Caco-2 (cell line): ENCODE measurements at places on chromosomes 12 and 14. TPM values are rescaled to one million over a fixed set of nuclear protein-coding genes. Genes with fewer than 3 reads are reported as not detected.

DNA sequence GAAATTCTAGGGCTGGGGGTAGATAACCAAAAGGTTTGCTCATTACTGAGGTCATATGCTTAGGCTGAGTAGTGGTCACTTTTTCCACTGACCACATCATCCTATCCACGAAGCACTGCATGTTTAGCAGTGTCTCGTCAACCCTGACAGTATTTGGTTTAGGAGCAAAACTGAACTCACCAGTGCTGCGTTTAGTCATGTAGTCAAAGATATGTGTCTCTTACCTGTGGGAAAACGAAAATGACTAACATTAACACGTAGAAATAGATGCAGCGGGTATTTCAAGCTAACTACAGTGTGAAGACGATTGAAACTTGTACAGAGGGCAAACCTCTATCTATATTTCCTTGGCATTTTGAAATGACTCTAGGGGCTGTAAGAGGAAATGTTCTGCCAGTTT, 34.6 kb downstream of the MTHFD1 start:
- DNase-seq: no peak
- no peaks in the 10 kb centered on the region for H3K4me1 ChIP-seq
- peaks cover 2% of the 10 kb centered on the region for H3K36me3 ChIP-seq
- no peak overlapping the region for H3K27ac ChIP-seq

DNA sequence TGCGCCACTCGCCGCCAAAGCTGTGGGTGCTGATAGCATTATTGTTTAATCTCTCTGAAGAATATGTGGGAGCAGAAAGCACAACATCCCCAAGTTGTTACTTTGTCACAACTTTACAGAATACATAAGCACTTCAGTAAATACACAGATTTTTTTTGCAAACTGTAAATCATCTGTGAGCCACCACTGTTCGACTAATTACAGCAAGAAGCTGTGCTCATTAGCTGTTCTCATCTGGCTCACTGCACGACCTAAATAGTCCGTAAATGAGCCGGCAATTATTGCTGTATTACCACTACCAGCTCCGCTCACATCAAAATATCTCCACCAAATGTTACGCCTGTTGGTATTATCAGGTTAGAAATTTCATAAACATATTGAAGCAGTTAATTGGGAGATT, 228.9 kb upstream of the PRKD1 start:
- no peak for DNase-seq
- H3K4me3 ChIP-seq: no peak overlapping the region

DNA sequence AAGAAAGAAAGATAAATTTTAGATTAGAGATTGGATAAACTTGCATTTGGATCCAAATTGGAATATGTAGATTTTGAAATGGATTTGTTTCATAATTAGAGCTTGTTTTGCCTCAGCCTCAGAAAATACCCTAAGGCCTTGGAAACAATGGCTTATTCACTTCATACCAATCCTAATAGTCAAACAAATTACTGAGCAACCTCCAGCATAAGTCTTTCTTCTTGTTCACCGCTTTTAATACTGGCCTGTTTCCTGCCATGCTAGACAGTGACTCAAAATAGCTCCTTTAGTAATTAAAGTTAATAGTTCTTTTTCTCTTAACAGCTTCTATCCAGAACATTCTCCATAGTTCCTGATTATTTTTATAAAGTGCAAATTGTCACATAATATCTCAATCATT, 110.9 kb upstream of the DNM1L start:
- no peak overlapping the region for H3K4me3 ChIP-seq
- no peaks in the 10 kb centered on the region for H3K36me3 ChIP-seq
- DNase-seq: no peak
- H3K27ac ChIP-seq: no peak overlapping the region

DNA sequence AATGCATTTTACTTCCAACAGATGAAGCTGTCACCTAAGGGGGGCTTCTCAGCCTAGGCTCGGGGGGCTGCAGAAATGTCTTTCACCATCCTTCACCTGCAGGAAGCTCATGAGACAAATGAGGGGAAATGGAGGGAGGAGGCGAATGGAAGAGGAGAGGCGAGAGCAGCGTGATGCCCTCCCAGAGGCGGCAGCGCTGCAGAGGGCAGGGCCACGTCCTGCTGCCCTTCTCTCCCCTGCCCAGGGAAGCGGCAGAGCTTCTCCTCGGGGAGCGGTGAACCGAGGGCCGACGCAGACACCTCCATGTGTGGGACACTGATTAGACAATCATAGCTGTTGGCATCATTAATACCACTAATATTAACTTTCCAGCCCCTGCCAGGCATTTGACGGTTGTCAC, 78.3 kb downstream of the SERPINA3 start:
- H3K4me1 ChIP-seq: no peaks in the 10 kb centered on the region
- no peak for DNase-seq
- H3K27ac ChIP-seq: no peak overlapping the region

The TAS2R31 gene
- total RNA-seq: 4.3 and 5.7 TPM in 2 replicates

DNA sequence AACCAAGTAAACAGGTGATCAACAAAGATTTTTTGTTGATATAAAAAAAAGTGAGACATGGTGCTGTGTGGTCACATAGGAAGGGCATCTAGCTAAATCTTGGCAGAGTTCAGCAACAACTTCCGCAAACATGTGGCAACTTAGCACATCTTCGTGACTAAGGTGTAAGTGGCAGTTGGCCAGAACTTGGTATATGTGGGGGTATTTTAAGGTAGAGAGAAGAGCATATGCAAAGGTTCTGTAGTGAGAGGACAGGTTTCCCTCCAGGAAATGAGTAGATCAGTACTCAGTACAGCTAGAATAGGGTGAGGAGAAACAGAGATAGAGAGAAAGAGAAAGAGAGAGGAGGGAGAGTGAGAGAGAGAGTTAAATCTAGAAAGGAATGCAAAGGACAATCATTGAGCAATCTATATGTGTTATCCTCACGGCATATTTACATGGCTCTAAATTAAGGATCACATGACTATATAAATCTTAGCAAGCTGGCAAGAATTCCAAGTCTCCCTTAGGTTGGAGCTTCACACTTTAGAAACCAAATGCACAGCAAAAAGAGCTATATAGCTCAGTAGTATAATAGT, 227.7 kb upstream of the HMGA2 start:
- H3K36me3 ChIP-seq: no peaks in the 10 kb centered on the region
- H3K4me1 ChIP-seq: no peaks in the 10 kb centered on the region
- H3K4me3 ChIP-seq: no peak overlapping the region
- no peak for DNase-seq
- no peaks in the 10 kb centered on the region for H3K27me3 ChIP-seq
- H3K27ac ChIP-seq: no peak overlapping the region

The NKX2-1 gene
- 0.66 and 1.5 TPM in 2 replicates for total RNA-seq

GRCh38 chr14:35281341-35281740, 10.8 kb upstream of the PSMA6 start:
- H3K36me3 ChIP-seq: no peaks in the 10 kb centered on the region
- no peaks in the 10 kb centered on the region for H3K27me3 ChIP-seq
- no peak overlapping the region for H3K4me3 ChIP-seq
- H3K27ac ChIP-seq: no peak overlapping the region
